ENCODE measurements at places on chromosomes 12 and 14. TPM values are rescaled to one million over a fixed set of nuclear protein-coding genes. Genes with fewer than 3 reads are reported as not detected.
A peak's percentile ranks its signal among the peaks of the same experiment; 100 is the strongest.

The GRIN2B gene
- polyA plus RNA-seq, result not detected

GRCh38 chr12:69527506-69528272 lies 57.5 kb downstream of the FRS2 start:
- no peak overlapping the region for H3K4me3 ChIP-seq
- H3K27ac ChIP-seq, result no peak overlapping the region
- no peak for DNase-seq

GRCh38 chr12:56358836-56359532 lies 923 bp downstream of the STAT2 start:
- H3K36me3 ChIP-seq, result peaks cover 24% of the 10 kb centered on the region
- no peaks in the 10 kb centered on the region for H3K27me3 ChIP-seq
- H3K4me1 ChIP-seq, result peaks cover 15% of the 10 kb centered on the region
- H3K27ac ChIP-seq, result peak overlapping the region; percentile 76
- H3K4me3 ChIP-seq, result peak overlapping the region; percentile 64

DNA sequence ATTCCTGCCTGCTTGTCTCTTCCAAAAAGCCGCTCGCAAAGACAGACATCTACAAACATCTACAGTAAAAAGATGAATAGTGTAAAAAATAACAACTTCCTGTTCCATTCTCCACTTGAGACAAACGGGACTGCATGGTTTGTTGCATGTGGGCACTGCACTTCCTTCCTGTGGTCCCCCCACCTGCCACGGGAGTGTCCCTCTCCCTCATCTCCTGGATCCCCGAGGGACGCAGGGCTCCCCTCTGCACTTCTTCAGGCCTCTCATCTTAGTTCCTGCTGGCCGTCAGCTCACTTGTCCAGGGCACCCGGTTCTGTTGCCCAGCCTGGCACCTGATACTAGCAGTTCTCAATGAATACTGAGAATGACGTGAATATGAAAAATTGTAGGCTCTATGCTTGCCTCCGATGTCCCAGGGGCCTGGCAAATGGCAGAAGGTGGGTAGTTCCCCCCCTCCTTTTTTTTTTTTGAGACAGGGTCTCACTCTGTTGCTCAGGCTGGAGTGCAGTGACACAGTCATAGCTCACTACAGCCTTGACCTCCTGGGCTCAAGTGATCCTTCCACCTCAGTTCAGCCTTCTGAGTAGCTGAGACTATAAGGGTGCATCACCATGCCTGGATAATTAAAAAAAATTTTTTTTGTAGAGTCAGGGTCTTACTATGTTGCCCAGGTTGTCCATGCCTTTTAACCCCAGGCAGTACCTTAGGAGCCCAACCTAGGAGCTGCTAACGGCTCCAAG lies 3.5 kb upstream of the KLC1 start:
- DNase-seq, result no peak
- H3K36me3 ChIP-seq, result peaks cover 1% of the 10 kb centered on the region
- H3K4me3 ChIP-seq, result no peak overlapping the region

- H3K4me1 ChIP-seq, result peaks cover 5% of the 10 kb centered on the region
- peaks cover 10% of the 10 kb centered on the region for H3K36me3 ChIP-seq
- H3K4me3 ChIP-seq, result no peak overlapping the region
- H3K27ac ChIP-seq, result no peak overlapping the region
- DNase-seq, result no peak
These were observed 114.8 kb downstream of the ESRRB start for GRCh38 chr14:76490735-76491134.

GRCh38 chr14:102819747-102820330 lies 42.6 kb downstream of the TRAF3 start:
- DNase-seq, result no peak
- H3K4me3 ChIP-seq, result no peak overlapping the region
- H3K27me3 ChIP-seq, result no peaks in the 10 kb centered on the region
- H3K36me3 ChIP-seq, result no peaks in the 10 kb centered on the region
- no peak overlapping the region for H3K27ac ChIP-seq
- peaks cover 4% of the 10 kb centered on the region for H3K4me1 ChIP-seq

The C12orf54 gene
- not detected for polyA plus RNA-seq

GRCh38 chr12:77218278-77218677 lies 152.9 kb upstream of the E2F7 start:
- H3K27me3 ChIP-seq, result no peaks in the 10 kb centered on the region
- H3K4me3 ChIP-seq, result no peak overlapping the region
- no peaks in the 10 kb centered on the region for H3K36me3 ChIP-seq
- H3K27ac ChIP-seq, result no peak overlapping the region
- H3K4me1 ChIP-seq, result no peaks in the 10 kb centered on the region
- no peak for DNase-seq

GRCh38 chr12:30973175-30973574 lies 46.6 kb downstream of the TSPAN11 start:
- no peaks in the 10 kb centered on the region for H3K4me1 ChIP-seq
- no peak for DNase-seq
- no peaks in the 10 kb centered on the region for H3K36me3 ChIP-seq

The WSCD2 gene
- polyA plus RNA-seq, result 4.1 TPM

- H3K4me3 ChIP-seq, result no peak overlapping the region
- no peaks in the 10 kb centered on the region for H3K36me3 ChIP-seq
- no peaks in the 10 kb centered on the region for H3K4me1 ChIP-seq
- peaks cover 2% of the 10 kb centered on the region for H3K27me3 ChIP-seq
- H3K27ac ChIP-seq, result no peak overlapping the region
- no peak for DNase-seq
These were observed 25.1 kb downstream of the SLC4A8 start for GRCh38 chr12:51449580-51450246.

The RERGL gene
- polyA plus RNA-seq, result not detected
